ENCODE measurements at places on chromosomes 11 and 22.

GRCh38 chr22:43819421-43819921 lies 7.4 kb upstream of the EFCAB6 start:
- DNase-seq: no peak

DNA sequence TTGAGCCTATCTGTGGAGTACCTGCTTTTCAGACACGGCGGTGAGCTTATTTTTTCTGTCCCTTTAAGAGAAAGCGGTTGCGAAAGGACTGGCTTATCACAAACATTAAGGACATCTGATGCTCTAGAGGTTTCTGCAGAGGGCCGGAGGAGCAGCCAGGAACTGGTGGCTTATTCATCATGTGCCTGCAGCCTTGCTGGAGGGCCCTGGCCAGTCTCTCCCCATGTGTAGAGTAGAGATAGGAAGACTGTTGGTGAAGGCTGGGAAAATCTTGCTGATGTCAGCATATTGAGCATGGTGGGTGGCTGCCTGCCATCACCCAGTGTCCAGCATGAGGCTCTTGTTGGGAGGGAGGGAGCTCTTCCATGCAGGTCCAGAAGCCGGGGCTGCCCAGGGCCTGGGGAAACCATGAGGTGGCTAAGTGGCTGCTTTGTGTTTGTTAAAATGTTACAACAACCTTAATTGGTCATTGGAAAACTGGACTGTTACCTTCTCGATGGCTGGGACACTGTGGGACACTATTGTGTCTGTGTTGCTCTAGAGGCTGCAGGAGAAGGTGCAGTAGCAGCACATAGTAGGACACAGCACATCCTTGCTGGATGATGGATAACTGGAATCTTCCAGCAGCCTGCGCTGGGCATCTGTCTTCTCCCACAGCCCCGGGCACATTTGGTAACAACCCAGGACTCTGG lies 54.3 kb downstream of the TSPAN18 start:
- no peak for DNase-seq

DNA sequence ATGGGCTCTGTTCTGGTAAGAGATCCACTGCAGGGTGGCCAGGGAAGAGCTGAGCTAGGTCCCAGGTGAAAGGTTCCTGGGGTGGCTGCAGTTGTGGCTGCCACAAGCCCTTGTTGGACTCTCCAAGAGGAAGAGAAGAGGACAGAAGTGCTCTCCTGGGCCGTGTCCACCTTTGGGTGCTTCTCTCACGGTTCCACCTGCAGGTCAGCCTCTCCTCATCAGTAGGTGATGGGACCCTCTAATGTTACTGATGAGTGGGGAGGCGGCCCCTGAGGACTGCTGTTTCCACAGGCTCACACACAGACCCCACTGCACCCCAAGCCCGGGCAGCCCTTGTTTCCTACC lies 804.9 kb downstream of the BRD1 start:
- no peak for DNase-seq

DNA sequence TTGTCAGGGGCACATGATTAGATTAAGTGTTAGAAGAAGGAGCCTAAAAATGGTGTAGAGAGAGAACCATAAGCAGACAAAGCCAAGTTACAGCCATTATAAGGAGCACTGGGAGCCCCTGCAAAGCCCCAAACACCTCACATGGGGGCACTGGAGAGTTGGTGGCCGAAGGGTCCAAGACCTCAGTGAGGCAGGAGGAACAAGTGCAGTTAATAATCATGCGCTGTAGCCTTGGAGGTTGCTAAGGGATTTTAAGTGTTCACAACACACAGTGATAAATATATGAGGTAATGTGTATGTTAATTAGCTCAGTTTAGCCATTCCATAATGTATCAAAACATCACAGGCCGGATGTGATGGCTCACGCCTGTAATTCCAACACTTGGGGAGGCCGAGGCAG lies 54.4 kb upstream of the JAM3 start:
- DNase-seq: no peak

DNA sequence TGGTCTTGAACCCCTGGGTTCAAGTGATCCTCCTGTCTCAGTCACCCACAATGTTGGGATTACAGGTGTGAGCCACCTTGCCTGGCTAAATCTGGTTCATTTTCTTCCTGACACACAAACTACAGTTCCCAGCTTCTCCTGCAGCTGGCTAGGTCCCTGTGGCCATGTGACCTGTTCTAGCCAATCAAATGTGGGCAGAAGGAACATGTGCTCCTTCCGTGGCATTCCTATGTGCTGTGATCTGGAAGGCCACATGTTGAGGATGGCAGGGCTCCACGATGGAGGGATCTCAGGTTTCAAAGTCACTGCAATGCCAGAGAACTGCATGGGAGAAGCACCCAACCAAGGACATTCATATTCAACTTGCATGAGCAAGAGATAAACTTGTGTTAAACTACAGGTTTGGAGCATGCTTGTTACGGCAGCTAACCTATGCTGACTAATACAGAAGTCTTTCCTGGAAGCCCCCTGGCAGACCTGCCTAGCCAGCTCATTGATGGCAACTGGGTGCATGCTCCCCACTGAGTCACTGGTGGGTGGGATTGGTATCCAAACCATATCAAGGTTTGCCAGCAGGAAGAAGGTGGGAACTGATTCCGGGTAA lies 86.0 kb downstream of the RPS6KA4 start:
- DNase-seq: no peak

GRCh38 chr11:65500387-65501185 lies 1.7 kb downstream of the MALAT1 start:
- no peak for DNase-seq

DNA sequence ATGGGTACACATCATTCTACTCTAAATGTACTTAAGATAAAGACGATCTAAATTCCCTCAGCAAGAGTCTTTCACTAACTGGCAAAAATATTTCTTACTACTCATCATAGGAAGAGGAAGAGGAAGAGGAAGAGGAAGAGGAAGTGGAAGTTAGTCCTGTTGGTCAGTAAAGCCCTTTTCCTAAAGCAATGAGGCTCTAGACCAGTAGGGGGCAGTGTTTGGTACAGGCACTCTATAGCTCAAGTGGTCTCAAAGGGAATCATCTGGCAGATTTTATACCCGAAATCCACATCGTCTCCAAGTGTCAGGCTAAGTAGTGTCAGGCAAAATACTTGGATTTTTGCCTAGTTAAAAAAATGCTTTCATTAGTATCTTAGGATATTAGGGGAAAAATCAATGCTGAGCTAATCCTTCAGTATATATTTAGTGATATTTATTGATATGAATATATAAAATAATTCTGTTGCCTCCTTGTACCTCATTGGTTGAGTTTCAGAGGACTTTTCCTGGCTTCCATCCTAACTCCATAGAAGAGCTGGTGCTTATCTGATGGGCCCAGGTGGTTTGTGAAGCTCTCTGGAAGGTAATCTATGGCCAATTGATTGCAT lies 7.7 kb downstream of the BLID start:
- DNase-seq: no peak
